Stimulated activated CD8-positive, alpha-beta memory T cell treated with anti-CD3 and anti-CD28 coated beads, Interleukin-4, amount 100 ng/mL, for 1 hour (primary cell): ENCODE measurements at places on chromosomes 7 and 10.

DNA sequence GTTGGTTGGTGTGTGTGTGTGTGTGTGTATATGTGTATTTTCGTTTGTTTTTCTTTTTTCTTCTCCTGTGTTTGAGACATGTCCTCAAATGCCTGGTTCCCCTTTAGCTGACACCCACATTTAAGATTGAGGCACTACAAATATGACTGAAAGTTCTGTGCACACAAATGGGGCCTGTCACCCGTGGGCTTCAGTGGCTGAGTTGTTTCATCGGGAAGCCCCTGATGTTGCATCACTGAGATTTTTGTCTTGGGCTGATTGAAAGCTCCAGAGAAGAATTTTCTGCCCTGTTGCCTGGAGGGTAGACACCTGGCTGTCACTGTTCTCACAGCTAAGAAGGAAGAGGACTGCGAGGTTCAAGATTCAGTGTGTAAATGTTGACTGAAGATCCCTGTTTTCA lies 283.8 kb upstream of the C7orf33 start:
- no peak for DNase-seq

- no peak for DNase-seq
These were observed 21.5 kb upstream of the AKR1C1 start for GRCh38 chr10:4941540-4942330.

- no peak for DNase-seq
These were observed 153.7 kb downstream of the NRBF2 start for GRCh38 chr10:63286754-63287264.

GRCh38 chr7:159218170-159218569 lies 73.5 kb upstream of the VIPR2 start:
- no peak for DNase-seq

- DNase-seq = no peak
These were observed 27.4 kb upstream of the SYPL1 start for GRCh38 chr7:106139265-106140251.

DNA sequence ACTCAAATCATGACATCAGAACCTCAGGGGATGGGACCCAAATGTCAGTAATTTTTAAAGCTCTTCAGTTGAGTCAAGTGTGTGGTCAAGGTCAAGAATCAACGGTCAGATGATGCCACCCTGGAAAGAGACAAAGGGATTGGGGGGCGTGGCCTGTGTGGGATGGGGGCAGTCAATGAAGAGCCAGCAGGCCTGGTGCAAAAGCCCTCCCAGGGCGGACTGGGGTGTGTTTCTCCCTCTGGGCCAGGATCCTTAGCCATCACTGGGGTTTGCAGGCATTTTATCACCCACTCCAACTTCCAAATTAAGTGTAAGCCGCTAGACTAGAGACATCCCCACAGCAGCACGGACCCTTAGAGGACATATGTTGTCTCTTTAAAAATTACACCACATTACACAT lies 204.7 kb downstream of the USP6NL start:
- no peak for DNase-seq

DNA sequence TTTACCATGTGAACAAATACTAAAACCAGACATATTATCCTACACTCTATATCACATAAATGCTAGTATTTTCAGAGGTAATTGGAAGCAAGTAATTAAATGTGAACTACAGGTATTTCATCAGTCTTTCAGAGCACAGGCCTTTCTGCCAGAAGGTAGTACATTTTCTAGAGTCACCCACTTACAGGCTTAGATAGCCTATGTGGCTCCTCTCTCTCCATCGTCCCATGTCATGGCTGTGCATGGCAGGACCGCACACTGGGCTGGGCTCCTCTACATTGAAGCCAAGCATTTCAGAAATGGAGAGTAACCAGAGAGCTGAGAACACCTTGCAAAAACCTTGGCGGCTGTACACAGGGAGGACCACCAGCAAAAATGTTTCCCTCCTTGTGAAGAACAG lies 49.7 kb downstream of the GFRA1 start:
- no peak for DNase-seq

GRCh38 chr10:72625276-72625607 lies 637 bp downstream of the MICU1 start:
- no peak for DNase-seq

GRCh38 chr7:26658389-26659084 lies 205.9 kb downstream of the SKAP2 start:
- no peak for DNase-seq

DNA sequence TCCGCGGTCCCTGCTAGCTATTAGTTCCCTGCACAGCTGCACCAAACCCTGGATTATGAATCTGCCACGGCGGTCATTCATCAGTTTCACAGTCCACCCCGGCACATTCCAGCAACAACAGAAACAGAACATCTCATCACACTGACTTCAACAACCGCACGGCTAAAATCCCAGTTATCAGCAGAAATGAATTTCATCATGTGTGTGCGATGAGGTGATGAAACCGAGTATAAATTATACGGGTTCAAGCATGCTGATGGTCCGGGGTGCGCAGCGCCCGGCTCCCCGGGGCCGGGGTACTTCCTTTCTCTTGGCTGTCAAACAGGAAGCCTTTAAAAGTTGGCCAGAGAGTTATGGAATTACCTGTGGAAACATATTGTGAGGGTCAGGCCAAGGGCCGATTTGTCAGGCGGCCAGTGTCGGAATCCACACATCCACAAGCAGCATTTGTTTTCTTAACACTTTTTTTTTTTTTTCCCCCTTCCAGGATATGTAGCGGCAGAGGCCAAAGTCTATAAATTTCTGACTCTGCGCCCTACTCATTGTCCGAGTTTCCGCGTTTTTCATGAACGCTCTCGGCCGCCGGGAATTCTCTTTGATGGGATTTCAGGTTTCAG lies 420.9 kb upstream of the MGMT start:
- no peak for DNase-seq

- DNase-seq = no peak
These were observed 355.2 kb downstream of the SUGCT start for GRCh38 chr7:40489844-40490602.

DNA sequence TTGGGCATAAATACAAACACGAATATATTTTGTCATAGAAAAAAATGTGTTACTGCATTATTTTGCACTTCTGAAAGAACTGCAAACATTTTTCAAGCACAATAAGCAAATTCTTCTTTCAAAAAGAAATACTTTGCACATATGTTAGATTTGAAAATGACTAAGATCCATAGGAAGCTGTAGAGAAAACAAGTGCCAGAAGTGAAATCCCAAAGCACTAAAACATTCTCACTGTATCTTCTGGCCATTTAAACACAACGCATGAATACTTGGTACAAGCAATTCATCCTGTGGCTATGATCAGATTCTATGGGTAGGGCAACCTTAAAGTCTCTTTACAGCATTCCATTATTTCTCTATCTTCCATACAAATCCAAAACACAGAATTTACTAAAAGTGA lies 225.4 kb upstream of the IMMP2L start:
- no peak for DNase-seq

DNA sequence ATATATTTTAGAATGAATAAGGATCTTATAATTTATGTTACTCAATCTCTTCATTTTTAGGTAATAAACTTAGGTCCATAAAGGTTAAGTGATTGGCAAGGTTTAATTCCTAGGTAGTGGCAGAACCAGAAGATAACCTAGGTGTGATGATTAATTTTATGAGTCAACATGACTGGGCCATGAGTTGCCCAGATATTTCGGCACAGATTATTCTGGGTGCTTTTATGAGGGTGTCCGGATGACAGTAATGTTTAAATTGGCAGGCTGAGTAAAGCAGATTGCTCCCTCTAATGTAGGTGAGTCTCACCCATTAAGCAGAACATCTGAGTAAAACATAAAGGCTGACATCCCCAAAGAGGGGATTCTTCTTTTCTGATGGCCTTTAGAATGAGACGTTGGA lies 1349.3 kb upstream of the CELF2 start:
- DNase-seq = no peak

- DNase-seq = no peak
These were observed 15.6 kb downstream of the MDFIC start for GRCh38 chr7:114937446-114937845.

DNA sequence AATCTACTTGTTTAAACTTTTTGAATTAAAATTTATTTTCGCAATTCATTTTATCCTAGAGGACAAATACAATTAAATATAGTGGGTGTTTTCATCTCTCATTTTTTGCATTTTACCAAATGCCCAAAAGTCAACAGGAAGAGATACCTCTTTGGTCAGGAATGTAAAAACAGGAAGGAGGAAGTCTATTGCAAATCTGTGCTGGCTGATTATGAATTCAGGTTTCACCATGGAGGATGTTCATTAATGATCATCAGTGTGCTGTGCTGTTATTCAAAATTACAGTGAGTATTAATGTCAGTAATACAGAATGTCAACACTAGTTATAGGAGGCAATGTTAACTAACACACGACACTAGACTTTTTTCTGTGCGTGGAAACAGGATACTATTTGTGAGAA lies 24.7 kb downstream of the EXOC6 start:
- no peak for DNase-seq

DNA sequence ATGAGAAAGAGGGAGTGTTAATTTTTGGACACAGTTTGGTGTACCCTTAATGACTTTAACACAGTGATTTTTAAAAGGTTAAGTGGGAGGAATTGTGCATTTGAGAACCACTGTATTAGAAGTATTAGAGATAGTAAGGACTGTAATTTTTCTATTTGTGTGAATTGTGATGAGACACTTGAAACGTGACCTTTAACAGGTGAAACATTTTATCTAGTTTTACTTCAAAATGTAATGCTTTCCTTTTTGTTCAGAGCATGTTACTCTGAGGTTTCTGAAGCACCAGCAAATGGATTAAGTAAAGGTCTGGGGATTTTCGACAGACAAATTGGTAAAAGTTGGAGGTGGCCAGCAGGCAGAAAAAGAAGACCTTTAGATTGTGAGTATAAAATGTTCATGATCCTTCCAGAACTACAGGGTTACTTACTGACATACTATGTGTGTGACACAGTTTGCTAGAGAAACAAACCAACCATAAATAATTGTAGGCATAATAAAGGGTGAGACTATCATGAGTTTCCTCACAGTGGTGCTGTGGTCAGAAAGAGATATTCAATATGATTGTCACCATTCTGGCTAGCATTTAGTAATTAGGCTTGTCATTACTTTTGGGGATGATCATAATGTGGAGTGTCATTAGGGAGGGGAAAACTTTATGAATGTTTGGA lies 26.1 kb downstream of the LCOR start:
- no peak for DNase-seq

DNA sequence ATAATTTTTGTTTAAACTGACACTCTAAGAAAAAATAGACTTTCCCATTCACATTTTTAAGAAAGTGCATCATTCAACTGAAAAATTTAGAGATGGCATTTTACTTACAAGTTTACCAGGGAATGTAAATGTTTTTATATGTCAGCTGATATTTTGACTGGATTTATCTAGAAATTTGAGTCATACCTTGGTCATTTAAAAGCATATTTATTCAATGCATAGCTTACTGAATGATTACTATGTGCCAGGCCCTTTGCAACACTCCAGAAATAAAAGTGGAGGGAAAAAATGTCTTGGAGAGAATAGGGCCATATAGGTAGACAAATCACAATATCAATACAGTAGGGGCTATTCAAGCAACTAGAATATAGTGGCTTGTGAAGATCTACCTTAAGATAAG lies 98.4 kb upstream of the FAM3C start:
- DNase-seq = no peak

- DNase-seq = no peak
These were observed 49.8 kb upstream of the TNS3 start for GRCh38 chr7:47631711-47632110.

DNA sequence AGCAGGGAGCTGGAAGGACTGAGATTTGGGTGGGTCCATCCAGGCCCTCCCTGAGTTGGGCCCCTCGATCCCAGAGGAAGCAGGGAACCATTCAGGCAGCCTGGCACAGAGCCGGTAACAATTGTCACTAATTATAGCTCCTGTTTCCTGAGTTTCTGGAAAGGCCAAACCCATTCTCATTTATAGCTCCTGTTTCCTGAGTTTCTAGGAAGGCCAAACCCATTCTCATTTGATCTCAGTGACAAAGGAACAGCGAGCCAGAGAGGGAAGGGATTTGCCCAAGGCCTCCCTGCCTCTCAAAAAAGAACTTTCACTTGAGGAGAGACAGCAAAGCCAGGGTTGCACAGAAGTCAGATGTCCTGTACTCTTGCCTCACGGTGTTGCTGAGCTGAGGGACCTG lies 521.9 kb downstream of the TYW1 start:
- no peak for DNase-seq

DNA sequence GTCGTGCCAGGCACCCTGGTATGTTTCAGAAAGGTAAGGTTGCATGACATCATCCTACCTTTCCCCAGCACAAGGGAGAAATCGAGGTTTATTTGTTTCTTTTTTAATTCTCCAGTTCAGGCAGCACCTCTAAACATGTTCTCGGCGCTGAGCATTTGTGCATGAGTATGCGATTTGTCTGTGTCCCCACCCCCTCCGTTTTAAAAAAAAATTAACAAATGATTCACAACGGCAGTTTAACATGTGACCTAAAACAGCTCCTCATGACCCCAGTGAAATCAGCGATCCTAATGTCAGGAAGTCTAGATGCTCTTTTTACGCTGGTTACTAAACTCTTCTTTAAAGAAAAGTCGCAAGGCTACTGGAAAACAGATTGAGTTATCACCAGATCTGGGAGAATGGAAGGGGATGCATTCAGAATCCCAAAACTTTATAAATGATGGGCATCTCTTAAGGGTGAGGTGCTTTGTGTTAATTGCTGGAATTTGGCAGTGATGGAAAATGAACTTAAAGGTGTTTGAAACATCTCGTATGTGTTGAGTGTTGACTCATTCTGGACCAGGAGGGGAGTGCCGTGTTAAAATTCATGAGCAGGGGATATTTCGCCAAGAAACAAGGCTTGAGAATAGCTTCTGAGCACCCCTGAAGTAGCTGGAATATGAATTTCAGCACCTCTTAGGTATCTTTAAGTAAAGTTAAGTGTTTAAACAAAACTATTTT lies 106.8 kb upstream of the PDCD4 start:
- no peak for DNase-seq

GRCh38 chr10:52313933-52314821 lies at the start of gene DKK1:
TSS of gene DKK1 (plus strand) at chr10:52314281. CDS start at chr10:52314435, 154 bp downstream.
- DNase-seq = no peak

DNA sequence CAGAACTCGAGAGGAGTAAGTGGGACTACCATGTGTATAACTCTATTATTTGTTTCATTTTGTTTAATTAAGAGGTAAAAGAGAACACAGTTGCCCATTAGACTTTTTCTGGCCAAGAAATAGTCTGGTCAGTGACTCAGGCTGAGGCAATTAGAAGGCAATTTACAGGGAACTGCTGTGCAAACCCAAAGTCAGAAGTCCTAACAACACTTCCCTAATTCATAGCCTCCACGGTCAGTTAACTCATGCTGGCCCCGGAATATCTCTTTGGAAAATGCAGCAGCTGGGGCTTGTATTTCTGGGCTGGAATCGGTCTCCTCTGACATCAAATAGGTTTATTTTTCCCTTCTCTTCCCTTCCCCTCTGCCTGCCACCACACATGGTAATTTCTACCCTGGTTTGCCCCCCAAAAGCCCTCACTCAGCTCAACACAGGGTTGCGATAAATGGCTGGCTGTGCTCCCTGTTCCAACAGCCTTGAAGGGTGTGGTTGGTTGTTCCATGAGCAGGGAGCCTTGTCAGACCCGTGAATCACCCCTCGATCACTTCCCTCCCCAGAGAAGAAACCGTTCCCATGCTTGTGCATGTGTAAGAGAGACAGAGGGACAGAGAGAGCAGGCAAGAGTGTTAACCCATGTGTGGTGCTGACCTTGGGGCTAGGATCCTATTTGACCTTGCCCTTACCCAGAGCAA lies 5.3 kb downstream of the SH3PXD2A start:
- DNase-seq = no peak

GRCh38 chr10:128958834-128959690 lies 508.0 kb upstream of the MGMT start:
- DNase-seq = no peak

GRCh38 chr7:876077-876971 lies at the start of gene GET4:
TSS of gene GET4 (plus strand) at chr7:876554. CDS start at chr7:876646, 92 bp downstream.
- peak; percentile 85 for DNase-seq
